Right forelimb (tissue), 1 donor: ENCODE measurements at places on chromosomes 2 and 18.
A peak's percentile ranks its signal among the peaks of the same experiment; 100 is the strongest.

DNA sequence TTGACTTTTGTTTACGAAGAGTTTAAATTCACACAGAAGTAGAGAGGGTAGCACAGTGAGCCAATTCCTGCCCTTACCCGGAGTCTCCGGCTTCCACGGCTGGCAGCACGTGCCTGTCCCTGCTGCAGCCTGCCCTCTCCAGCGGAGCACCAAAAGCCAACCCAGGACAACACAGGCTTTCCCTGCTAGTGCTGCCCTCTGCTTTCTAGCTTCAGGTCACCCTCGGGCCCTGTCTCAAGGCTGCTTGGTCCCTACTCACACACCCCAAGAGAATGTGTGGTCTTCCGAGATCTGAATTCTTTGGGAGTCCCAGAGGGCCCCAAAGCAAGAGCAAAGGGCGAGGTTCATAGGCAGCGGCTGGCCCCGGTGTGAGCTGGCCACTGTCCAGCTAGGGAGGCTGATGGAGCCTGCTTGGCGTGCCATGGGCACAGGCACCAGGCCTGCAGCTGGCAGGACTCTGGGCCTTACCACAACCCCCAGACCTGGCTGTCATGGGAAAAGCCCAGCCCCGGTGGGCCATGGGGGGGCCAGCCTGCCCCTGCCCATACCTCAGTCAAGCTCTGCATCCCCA is 7.0 kb upstream of the HS6ST1 start:
- no peak for DNase-seq

DNA sequence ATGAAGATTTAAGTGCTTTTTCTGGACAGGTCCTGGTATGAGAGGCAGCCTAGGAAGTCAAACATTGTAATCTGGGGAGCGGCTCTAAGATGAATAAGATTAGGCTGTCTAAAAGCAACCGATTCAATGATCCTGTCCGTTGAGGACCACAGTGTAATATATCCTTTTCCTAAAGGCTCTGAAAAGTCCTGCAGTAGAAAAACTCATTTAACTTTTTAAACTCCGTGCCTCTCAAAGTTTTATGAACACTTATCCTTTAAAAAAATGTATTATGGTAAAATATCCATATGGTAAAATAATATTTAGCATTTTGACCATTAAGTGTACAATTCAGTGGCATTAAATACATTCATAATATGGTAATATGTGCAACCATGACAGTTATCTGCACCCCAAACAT is 39.8 kb downstream of the ATOH8 start:
- DNase-seq, result no peak

DNA sequence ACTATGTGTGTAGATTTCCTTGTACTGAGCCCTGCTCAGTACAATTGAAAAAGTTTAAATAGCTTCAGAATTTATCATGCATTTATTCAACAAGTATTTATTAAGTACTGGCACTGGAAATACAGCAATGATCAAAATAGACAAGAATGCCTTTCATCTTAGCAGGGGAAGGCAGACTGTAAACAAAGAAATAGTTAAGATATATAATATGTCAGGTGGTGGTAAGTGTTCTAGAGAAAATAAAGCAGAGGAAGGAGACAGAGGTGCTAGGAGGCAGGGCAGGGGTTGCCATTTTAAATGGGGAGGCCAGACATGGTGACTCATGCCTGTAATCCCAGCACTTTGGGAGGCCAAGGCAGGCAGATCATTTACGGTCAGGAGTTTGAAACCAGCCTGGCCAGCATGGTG is 13.6 kb upstream of the LIPG start:
- DNase-seq, result no peak

DNA sequence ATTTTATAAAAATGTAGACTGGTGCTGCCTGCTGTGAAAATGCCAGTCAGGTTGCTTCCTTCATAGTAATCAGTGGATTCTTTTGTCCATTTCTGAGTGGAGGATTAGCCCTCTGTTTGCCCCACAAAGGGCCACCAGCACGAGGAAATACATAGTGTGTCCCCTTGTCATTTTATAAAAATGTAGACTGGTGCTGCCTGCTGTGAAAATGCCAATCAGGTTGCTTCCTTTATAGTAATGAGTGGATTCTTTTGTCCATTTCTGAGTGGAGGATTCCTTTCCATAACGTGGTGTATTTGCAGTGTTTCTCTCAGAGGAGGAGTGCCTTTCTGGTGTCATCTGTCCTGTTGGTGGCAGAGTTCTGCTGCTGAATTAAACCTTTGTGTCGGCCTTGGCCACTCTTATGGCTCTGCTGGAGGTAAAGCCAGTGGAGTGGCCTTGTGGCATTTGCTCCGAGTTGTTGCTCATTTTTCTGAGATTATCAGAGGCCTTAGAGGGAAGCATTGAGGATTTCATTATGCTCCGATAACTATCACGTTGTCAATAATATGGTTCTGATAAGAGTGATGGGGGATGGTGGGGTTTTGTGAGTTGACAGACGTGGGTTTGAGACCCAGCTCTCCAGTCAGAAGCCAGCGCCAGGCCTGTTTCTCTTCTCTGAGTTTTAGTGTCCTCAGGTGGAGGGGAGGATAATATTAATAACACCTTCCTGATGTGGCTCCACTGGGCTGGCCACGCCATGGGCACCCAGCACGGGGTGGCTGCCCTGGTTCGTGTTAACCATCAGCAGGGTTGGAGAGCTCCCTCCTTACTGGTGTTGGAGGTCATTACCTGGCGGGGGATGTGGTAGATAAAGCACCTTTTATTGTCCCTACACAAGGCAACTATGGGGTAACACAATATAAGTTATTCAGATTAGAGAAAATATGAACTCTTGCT is 96.6 kb downstream of the NEDD4L start:
- DNase-seq, result no peak

DNA sequence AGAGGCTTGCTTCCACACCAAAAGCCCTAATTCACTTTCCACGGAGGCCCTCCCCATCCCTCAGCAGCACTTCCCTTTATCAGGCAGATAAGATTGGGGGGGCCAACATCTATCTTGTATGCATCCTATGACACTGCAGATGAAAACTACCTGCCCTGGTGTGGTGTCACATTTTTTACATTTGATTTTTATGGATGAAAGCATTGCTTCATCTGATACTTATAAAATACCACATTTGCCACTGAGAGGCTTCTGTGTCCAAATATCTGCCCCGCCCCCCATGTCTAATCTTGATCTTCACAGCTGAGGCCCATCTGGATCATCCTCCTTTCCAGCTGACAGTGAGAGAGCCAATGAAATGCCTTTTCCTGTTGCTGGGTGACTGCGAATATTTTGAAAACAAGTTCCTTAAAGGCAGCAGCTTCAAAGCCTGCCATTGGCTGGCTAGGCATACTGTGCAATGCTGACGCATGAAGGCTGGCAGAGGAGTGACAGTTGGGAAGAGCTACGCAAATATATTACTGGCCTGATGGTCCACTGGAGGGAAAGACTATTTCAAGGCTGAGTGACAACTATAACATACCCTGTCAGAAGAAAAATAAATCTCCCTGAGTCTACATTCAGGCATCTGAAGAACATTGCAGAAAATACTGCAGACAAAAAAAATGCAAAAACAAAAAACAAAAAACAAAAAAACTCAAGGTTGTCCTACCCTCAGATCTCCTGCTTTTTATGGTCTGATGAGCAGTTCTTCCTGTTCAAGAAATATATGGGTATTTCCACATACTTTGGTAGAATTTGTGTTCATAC is 318.7 kb downstream of the PDE11A start:
- DNase-seq, result peak; percentile 78

DNA sequence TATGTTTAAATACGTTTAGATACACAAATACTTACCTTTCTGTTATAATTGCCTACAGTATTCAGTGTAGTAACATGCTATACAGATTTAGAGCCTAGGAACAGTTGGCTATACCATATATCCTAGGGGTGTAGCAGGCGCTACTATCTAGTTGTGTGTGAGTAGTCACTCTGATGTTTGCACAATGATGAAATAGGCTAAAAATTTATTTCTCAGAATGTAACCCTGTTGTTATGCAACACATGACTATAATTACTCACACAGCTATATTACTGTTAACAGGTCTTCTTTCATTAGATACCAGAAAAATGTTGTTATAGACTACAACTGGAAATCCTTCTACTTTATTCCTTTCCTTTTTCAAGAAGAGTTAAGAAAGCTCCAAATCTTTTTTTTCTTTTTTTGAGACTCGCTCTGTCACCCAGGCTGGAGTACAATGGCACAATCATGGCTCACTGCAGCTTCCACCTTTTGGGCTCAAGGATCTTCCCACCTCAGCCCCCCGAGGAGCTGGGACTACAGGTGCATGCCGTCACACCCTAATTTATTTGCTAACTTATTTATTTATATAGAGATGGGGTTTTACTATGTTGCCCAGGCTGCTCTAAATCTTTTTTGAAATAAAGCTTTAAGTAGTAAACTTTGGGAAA is 48.5 kb downstream of the C2orf74 start:
- no peak for DNase-seq

DNA sequence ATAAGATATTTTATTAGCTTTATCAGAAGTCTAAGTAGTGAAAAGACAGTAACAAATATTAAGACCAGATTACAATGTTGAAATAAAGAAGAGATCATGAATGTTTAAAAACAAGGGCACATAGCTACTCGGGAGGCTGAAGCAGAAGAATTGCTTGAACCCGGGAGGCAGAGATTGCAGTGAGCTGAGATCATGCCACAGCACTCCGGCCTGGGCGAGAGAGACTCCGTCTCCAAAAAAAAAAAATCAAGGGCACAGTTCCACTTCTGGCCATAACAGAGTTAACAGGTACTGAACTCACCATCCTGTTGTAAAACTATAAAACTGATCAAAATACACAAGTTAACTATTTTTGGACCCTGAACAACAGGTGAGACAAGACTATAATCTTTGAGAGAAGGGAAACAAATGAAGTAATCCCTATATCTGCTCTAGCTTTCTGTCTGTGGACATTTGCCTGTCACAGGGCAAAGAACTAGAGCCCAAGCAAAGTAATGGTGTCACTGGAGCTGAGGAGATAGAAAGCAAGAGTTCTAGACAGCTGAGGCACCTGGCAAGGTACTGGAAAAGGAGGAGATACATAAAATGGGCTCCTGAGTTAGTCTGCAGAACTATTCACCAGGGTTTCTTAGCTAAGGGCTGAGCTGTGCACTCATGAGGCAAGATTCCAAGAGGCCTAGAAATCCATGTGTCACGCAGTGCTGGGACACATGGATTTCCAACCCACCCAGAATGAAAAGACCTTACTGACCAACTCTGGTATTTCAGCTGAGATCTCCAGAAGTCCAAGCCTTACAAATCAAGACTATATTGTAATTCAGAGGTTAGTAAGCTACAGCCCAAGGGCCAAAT is 15.2 kb downstream of the MMADHC start:
- DNase-seq, result no peak

DNA sequence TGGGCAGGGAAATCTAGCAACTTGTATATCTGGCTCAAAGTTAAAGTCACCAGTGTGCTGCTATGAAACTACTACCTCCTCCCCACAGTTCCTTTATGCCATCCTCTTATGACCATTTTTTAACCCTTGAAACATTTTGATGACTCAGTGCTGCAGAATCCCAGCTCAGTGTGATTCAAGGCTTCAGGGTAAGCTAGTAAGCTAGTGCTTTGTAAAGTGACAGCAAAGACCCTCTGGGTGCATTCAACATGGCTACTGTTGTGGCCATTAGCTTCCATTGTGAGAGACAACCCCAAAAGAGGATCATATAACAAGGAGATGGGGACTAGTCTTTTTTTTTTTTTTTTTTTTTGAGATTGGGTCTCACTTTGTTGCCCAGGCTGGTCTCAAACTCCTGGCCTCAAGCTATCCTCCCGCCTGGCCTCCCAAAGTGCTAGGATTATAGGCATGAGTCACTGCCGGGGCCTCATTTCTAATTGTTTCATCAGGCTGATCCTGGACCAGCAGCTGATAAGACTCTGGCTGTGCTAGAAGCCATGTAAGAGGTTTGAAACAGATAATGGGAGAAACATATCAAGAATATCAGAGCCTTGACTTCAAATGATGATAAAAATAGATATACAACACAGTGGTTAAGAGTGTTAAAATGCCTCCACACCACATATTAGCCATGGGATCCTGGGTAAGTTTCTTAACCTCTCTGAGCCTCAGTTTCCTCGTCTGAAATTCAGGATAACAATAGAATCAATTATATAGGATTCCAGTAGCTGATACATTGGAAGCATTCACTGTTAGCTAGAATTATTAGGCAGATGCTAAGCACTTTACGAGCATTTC is 65.7 kb upstream of the RTN4 start:
- DNase-seq, result no peak

DNA sequence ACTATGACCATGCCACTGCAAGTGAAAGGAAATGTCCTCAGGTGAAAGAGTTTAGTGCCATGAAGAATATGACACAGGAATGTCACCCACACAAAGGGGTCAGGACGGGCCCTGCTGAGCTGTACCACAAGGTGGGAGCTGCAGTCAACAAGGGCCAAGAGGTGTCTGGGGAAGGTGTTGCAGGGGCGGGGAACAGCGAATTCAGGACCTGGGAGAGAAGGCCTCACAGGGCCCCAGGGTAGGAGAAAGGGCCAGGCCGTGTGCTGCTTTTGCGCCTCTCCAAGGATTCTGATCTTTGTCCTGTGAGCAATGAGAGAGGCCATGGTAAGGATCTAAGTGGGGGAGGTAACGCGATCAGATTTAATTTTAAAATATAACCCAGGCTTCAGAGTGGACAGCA is 23.6 kb downstream of the CYB5A start:
- no peak for DNase-seq

DNA sequence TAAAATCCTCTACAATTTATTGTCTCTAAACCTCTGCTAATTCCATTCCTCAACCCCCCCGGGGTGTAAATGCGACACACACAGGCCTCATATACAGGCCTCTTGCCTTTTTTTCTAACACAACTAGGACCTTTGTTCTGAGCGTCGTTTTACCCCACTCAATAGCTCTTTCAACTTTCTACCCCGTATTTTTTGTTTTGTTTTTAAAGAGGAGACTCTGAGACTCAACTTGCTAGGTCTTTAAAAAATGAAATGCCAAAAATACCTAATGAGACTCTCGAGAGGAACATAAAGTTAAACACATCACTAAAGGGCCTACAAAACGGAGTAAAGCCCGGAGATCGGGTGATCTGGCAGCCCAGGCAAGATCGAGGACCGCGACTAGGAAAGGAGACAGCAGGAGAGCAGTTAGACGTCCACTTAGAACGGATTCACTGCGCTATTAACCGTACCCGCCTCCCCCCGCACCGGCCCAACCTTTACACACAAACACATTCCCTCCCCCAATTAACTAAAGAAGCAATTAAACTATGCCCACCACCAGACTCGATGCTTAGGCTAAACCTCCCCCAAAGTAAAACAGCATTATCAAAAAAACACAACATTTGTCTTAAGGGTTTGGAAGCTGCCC is 1.7 kb downstream of the TRIP12 start:
- no peak for DNase-seq

- DNase-seq, result no peak
Measured at GRCh38 chr2:4091869-4092268, 388.5 kb downstream of the DCDC2C start.

- DNase-seq, result no peak
Measured at GRCh38 chr2:130319536-130319935, 23.2 kb upstream of the IMP4 start.

DNA sequence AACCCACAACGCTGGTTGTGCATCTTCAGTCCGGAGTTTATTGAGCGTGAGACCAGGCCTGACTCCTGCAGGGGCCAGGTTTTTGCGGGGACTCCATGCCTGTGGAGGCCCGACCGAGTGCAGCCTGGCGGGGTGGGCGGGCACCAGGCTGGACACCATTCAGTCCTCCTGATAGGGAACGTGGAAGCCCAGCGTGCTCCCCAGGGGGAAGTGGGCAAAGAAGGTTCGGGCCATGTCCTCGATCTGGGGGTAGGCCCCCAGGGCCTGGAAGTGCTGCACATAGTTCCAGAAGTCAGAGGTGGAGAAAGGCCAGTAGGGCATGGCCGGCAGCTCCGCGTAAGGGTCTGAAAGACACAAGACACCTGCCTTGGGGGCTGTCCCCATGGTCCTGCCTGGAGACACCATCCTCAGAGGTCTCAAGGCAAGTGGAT is 1.4 kb downstream of the OTOS start:
- DNase-seq, result peak; percentile 20
